ENCODE measurements at places on chromosomes 3 and 15.

DNA sequence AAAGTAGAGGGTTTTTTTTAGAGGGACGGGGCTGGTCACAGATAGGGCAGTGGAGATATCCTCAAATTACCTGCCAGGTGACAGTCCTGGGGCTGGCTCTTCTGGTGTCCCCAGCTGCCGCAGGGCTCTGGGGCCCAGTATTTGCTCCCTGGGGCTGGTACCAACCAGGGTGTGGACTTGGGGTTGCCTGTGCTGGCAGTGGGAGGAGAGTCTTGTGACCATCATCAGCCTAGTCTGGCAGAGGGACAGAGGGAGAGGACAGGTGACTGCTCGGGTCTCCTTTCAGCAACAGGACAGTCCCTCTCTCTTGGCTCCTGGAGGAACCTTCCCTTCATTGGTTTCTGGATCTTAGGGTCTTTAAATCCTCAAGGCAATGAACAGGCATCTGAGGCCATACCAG, 7.9 kb upstream of the RPP14 start:
- DNase-seq = no peak

GRCh38 chr15:62823561-62823960, 219.0 kb upstream of the TPM1 start:
- no peak for DNase-seq

GRCh38 chr3:83622526-83622925, 1336.3 kb upstream of the CADM2 start:
- no peak for DNase-seq

GRCh38 chr15:79966634-79967297, 4.2 kb downstream of the BCL2A1 start:
- DNase-seq = no peak

DNA sequence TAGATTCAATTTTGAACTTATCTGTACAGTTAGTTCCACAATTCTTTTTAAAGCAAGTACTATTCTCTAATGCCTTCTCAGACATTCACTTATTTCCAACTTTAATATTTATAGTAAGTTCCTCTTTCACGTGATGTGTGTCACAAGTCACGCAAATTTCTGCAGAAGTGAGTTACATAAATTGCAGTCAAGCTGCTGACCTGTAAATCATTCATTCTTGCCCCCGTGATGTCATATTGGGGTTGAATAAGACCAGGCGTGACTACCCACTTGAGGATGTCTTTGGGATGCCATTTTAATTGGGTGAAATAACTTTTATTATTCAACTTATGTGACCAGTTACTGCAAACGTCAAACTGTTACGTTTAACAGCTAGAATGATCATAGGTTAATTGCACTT, 15.1 kb downstream of the PPARG start:
- no peak for DNase-seq

GRCh38 chr15:48096355-48096786, 24.4 kb upstream of the SLC24A5 start:
- no peak for DNase-seq

DNA sequence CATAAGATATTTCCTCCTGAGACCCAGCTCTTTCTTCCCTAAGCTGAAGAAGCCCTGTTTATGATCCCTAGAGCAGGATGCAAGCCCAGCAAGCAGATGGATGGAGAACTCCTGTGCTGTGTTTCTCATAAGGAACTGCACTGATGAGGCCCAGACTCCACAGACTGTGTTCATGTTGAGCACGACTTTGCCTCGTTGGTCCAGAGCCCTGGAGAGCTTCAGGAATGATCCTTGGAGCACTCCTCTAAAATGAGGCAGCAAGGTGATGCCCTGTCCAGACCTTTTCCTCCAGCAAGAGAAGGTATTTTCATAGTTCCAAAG, 83.8 kb downstream of the MYLK start:
- DNase-seq = no peak

Data from stimulated activated CD4-positive, alpha-beta T cell treated with anti-CD3 and anti-CD28 coated beads, TNF-alpha, amount 100 ng/mL, for 4 hours (primary cell).